ENCODE measurements at places on chromosomes 3 and 15. TPM values are rescaled to one million over a fixed set of nuclear protein-coding genes. Genes with fewer than 3 reads are reported as not detected.

The INTS14 gene
- total RNA-seq: 19.5 TPM

The TMEM42 gene
- 10.2 TPM for total RNA-seq

- H3K4me3 ChIP-seq: no peak overlapping the region
- no peaks in the 10 kb centered on the region for H3K27me3 ChIP-seq
- H3K4me1 ChIP-seq: peaks cover 53% of the 10 kb centered on the region
Measured at GRCh38 chr3:43764471-43764870, 73.7 kb downstream of the ABHD5 start.

- H3K27ac ChIP-seq: no peak overlapping the region
- DNase-seq: peak; percentile 38
- peaks cover 14% of the 10 kb centered on the region for H3K4me1 ChIP-seq
- no peak overlapping the region for H3K4me3 ChIP-seq
- no peaks in the 10 kb centered on the region for H3K27me3 ChIP-seq
- H3K36me3 ChIP-seq: no peaks in the 10 kb centered on the region
Measured at GRCh38 chr15:81398910-81399551, 25.0 kb upstream of the TMC3 start.

The GASK1A gene
- total RNA-seq: 1.9 TPM

DNA sequence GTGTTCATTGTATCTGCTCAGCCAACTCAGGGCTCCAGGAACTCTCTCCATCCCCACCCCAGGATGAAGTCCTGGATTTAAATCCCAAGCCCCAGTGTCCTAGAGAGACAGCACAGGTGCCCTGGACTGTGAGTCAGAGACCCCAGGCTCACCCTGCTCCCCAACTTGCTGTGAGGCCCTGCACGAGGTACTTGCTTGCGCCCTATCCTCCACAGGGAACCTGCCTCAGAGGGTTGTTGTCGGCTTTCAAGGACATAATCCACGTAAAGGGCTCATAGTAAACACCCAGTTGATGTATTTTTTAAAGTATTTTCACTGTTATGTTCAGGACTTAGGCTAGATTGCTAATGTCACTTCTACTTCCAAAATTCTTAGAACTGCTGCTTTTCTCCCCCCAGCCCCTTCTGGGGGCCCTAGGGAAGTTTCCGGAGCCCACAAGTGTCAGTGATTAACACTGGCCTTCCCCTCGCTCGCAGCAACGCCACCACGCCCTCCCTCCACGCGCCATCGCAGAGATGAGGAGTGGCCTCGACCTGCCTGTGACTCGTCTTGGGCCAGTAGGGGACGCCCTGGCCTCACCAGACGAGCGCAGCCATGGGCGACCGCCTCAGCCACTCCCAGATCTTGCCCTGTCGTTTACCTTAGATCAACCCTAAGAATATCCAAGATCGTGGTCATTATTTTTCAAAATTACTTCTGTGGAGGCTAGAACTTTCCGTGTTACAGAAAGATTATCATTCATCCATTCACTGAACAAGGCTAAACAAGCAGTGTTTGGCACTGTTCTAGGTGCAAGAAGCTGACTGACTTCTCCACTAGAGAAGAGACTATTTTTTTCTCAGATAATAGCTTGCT is 6.0 kb upstream of the SRP14 start:
- H3K4me1 ChIP-seq: peaks cover 39% of the 10 kb centered on the region
- H3K27ac ChIP-seq: peak overlapping the region; percentile 12
- no peaks in the 10 kb centered on the region for H3K27me3 ChIP-seq
- H3K36me3 ChIP-seq: no peaks in the 10 kb centered on the region
- DNase-seq: peak; percentile 88

The FEZF2 gene
- total RNA-seq: not detected

GRCh38 chr15:30973379-30973778 is 18.0 kb downstream of the MTMR10 start:
- H3K27me3 ChIP-seq: no peaks in the 10 kb centered on the region
- no peak overlapping the region for H3K27ac ChIP-seq
- no peaks in the 10 kb centered on the region for H3K4me1 ChIP-seq
- no peak overlapping the region for H3K4me3 ChIP-seq
- no peaks in the 10 kb centered on the region for H3K36me3 ChIP-seq
- no peak for DNase-seq

DNA sequence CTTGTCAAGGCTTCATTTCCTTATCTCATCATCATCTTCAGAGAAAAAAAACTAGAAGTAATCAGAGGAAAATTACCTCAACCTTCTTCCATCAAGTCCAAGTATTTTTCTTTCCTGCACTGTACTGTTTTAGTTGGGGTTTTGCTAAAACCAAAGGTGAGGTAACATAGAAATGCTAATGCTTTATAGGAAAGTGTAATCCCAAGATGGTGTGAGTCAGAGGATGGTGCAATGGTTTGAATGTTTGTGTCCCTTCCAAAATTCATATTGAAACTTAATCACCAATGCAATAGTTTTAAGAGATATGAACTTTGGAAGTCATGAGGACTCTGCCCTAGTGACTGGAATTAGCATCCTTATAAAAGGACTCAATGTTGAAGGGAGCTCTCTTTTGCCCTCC is 79.5 kb downstream of the KBTBD8 start:
- no peaks in the 10 kb centered on the region for H3K36me3 ChIP-seq
- H3K27ac ChIP-seq: no peak overlapping the region
- DNase-seq: no peak

DNA sequence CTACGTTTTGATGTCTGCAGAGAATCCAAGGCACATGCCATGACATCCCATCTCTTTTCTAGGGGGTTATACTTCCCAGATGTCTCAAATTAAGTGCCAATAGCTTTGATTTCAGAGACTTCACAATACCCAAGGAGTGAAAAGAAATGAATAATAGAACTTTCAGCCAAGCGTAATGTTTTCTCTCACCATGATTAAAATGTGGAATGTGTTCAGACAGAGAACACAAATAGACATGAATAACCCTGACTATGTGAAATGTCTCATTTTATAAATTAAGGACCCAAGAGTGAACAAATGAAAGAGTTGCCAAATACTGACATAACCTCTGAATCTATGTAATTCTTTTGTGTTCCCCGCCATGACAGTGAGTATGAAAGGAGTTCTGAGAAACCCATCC is 123.6 kb upstream of the GAP43 start:
- H3K27ac ChIP-seq: no peak overlapping the region
- no peaks in the 10 kb centered on the region for H3K4me1 ChIP-seq

The MORC1 gene
- total RNA-seq: not detected

DNA sequence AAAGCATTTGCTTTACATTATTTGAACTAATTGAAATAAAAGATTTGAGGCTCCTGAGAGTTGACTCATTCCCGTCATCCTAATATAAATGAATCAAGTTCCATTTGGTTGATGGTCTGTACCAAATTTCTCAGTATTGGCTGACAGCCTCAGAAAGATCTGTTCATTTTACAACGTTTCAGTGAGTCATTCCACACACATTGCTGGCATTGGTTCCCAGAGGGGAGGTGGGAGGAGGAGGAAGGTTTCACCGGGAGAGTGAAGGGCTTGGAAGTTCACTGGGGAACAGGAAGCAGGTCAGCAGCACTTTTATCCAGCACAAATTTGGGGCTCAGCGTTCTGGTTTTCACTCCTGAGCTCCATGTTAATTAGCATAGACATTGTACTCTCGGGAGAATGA is 176.7 kb upstream of the CADPS start:
- no peaks in the 10 kb centered on the region for H3K36me3 ChIP-seq
- H3K27ac ChIP-seq: no peak overlapping the region
- no peaks in the 10 kb centered on the region for H3K4me1 ChIP-seq
- H3K27me3 ChIP-seq: no peaks in the 10 kb centered on the region
- DNase-seq: no peak

DNA sequence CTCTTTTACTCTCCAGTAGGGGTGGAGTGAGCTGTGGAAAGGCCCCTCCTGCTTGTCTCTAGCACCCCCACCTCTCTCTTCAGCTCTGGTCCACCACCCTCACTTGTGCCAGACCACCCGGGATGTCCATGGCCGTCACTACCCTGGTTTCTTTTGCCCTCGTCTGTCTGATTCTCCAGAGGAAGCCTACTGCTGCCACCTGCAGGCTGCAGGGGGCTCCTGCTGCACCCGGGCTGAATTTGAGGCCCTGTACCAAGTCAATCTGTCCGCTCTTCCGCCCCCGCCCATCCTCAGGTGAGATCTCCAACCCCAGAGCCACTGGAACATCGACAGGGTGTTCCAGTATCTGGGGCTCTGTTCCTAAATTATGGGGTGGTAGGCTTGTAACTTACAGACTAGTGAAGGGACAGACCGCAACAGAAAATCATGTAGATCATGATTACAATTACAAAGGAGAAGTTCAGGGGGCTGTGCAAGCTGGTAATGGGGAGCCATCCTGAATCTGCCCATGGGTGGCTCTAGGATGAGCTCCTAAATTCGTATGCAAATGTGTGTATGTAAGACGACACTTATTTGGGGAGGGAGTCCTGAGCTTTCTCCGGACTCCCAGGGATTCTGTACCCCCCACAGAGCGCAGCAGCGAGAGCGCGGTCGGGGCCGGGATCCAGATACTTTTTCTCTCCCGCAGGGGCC is 683 bp upstream of the UNC45A start:
- no peak overlapping the region for H3K27ac ChIP-seq
- DNase-seq: peak; percentile 88
- H3K36me3 ChIP-seq: 0 out of 2 replicates have a peak, but pooled peaks cover 4% of the 10 kb centered on the region
- peaks cover 36% of the 10 kb centered on the region for H3K4me1 ChIP-seq
- peak overlapping the region; percentile 87 for H3K4me3 ChIP-seq

GRCh38 chr3:53731934-53732624 is 114.1 kb downstream of the CHDH start:
- H3K27me3 ChIP-seq: peaks cover 76% of the 10 kb centered on the region
- no peaks in the 10 kb centered on the region for H3K4me1 ChIP-seq
- no peak overlapping the region for H3K27ac ChIP-seq
- H3K36me3 ChIP-seq: no peaks in the 10 kb centered on the region
- DNase-seq: no peak

- H3K4me1 ChIP-seq: no peaks in the 10 kb centered on the region
- no peaks in the 10 kb centered on the region for H3K27me3 ChIP-seq
- H3K36me3 ChIP-seq: peaks cover 16% of the 10 kb centered on the region
- DNase-seq: no peak
Measured at GRCh38 chr15:90751300-90751825, 34.2 kb downstream of the BLM start.

The RLBP1 gene
- not detected for total RNA-seq

DNA sequence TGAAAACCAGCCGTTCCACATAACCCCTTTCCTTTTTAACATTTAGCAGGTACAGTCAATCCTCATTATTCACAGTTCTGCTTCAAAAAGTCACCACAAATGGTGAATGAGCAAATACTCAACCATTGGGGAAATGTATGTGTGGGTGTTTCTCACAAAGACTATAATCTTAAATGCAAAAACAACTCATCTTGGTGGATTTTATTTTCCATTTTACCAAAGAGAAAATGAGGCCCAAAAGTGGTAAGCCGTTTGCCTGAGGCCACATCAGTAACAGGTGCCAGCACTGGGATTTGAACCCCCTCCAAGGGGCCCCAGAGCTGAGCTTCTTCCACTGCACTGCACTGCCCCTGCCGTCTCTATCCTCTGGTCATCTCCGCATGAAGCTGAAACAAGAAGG is 208.8 kb downstream of the OSBPL10 start:
- no peaks in the 10 kb centered on the region for H3K36me3 ChIP-seq
- H3K27ac ChIP-seq: no peak overlapping the region
- H3K4me1 ChIP-seq: peaks cover 5% of the 10 kb centered on the region

DNA sequence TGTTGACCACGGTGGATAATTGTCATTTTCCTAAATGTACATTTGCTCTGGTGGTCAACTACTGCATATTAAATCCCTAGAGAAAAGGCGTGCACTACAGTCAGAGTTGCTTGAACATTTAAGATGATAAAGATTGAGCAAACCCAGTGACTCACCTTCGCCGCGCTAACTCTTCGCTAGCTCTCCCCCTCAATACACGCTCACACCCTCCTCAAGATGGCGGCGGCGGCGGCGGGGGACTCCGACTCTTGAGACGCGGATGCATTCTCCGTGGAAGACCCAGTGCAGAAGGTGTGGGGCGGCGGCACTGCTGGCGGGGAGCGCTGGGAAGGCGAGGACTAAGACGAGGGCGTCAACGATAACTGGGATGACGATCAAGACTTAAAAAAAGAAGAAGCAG is 79.8 kb upstream of the PFN2 start:
- H3K4me1 ChIP-seq: peaks cover 18% of the 10 kb centered on the region
- H3K27ac ChIP-seq: no peak overlapping the region
- H3K27me3 ChIP-seq: no peaks in the 10 kb centered on the region

GRCh38 chr3:168693870-168694269 is 598.1 kb upstream of the GOLIM4 start:
- no peaks in the 10 kb centered on the region for H3K4me1 ChIP-seq
- no peaks in the 10 kb centered on the region for H3K36me3 ChIP-seq
- no peak overlapping the region for H3K4me3 ChIP-seq

DNA sequence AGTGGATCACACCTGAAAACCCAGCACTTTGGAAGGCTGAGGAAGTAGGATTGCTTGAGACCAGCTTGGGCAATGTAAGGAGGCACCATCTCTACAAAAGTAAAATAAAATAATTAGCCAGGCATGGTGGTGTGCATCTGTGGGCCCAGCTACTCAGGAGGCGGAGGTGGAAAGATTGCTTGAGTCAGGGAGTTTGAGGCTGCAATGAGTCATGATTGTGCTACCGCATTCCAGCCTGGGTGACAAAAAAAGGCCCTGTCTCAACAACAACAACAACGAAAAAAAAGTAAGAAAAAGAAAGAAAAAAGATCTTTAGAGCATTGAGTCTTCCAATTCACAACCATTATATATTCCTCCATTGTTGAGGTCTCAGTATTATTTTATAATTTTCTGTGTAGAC is 192.4 kb upstream of the DPH6 start:
- H3K27me3 ChIP-seq: no peaks in the 10 kb centered on the region
- peaks cover 34% of the 10 kb centered on the region for H3K4me1 ChIP-seq
- H3K27ac ChIP-seq: peak overlapping the region; percentile 4
- peak; percentile 77 for DNase-seq
- H3K36me3 ChIP-seq: no peaks in the 10 kb centered on the region
- no peak overlapping the region for H3K4me3 ChIP-seq

- DNase-seq: no peak
- 0 out of 2 replicates have a peak, but pooled peaks cover 2% of the 10 kb centered on the region for H3K36me3 ChIP-seq
- H3K27ac ChIP-seq: no peak overlapping the region
- H3K4me3 ChIP-seq: no peak overlapping the region
- H3K27me3 ChIP-seq: no peaks in the 10 kb centered on the region
Measured at GRCh38 chr3:41477399-41478014, 278.2 kb downstream of the CTNNB1 start.

The SST gene
- not detected for total RNA-seq

DNA sequence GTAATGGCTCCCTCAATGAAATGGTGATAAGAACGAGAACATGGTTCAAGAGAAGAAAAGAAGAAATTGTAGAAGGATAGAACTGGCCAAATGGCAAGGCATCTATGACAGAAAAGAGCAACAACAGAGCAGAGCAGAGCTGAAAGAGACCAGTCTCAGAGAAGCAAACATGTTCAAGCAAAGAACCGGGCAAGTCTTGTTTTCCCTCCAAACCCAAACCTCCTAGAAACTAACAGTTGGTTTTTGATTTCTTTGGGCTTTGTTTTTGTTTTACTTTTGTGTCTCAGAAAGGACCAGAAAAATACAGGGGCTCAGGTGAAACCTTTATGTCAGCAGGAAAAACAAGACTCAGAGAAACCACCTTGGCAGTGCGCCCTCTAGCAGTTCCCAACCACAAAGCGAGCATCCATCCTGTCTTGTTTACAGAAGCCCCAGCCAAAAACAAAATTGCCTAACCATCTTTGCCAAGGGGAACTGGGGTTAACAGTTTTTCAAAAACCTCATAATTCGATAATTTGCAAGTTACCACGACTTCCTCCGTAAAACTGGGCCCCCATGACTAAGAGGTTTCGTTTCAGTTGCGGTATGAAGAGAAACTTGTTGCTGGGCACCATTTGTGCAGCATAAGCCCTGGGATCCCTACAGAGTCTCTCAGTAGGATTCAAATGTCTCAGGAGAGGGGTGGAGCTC is 159.2 kb upstream of the SLC24A5 start:
- H3K27me3 ChIP-seq: no peaks in the 10 kb centered on the region
- DNase-seq: peak; percentile 9
- H3K36me3 ChIP-seq: no peaks in the 10 kb centered on the region
- H3K4me3 ChIP-seq: no peak overlapping the region
- no peak overlapping the region for H3K27ac ChIP-seq

The TBC1D2B gene
- 12.6 TPM for total RNA-seq

Data from PC-3 (cell line).